NB4 (cell line): ENCODE measurements at places on chromosomes 4 and X.

DNA sequence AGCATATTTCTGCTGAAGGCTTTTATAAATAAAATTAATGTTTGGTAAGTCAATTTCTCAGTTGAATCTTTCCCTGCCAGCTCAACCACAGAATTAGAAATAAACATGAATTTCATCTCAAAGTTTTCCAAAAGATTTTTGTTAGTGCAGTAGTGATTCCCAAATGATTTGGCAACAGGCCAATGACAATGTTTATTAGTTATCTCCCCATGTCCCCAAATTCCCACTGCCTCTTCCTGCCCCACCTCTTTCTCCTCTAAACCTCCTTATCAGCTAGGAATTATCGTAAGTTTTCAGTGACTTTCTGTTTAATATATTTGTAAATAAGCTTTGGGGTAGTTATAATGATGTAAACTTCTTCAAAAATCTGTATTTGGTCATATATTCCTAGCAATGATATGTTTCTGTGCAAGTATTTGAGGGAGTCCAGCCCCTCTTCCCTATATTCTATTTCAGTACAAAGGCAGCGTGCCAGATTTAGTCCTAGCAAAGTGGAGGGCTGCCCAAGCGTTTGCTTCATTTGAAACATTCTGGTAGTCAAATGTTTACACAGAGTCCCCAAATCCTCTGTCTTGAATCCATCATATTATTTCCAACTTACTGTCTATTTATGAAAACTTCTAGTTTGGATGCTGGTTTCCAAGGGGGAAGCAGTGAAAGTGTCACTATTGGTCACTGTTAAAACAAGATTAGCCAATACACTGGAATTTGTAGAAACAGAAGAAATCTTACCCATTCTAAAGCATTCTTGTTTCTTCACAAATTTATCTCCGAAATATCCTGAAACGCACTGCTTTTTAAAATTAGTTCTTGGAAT lies 33.7 kb upstream of the ANKRD50 start:
- DNase-seq = no peak

DNA sequence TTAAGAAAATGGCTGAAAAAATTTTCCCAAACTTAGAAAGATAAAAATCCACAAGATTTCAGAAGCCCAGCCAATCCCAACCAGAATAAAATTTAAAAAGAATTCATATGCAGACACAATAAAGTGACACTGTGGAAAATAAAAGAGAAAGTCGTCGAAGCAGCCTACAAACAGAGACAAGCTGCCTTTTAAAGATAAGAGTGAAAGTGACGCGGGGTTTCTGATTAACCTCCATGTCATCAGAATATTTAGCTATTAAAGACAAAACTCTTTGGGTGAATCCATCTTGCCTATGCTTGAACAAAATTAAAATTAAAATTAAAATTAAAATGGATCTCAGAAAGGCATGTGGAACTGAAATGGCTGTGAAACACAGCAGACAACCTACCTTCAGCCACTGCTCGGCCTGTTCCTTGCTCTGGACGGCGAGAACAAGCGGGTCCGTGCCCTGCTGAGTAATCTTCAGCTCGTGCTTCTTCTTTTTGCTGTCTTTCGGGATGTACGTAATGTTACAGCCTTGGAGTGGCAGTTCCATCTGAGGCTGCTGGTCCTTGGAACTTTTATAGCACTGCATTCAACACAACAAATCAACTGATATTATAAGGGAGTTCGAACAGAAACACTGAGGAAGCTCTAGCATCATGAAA lies 101.4 kb downstream of the AFAP1 start:
- DNase-seq = no peak

- no peak for DNase-seq
Measured at GRCh38 chr4:2007804-2008670, 737 bp downstream of the NELFA start.

DNA sequence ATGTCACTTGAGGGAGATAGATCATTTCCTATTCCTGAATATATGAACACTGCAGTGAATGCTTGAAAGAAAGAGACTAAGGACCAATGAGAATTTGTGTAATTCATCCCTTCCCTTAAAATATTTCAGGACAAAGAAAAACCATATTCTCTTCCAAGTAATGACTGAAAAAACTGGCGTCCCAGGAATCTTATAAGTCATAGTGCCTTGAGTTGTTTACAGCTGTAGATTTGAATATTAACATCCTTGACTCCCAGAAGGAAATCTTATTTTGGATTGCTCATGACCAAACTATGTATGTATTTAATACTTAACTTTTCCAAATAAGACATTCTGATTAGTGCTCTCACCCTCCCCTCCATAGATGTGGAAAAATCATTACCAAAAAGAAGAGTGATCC lies 55.5 kb downstream of the CLDN22 start:
- DNase-seq = no peak

GRCh38 chr4:105551965-105552746 lies at the start of gene ARHGEF38:
Gene ARHGEF38, plus strand, starts transcription at chr4:105552620. Its CDS starts 146 bp downstream, at chr4:105552766.
- DNase-seq = no peak

GRCh38 chr4:87423317-87424098 lies 1.1 kb downstream of the NUDT9 start:
- peak; percentile 30 for DNase-seq

DNA sequence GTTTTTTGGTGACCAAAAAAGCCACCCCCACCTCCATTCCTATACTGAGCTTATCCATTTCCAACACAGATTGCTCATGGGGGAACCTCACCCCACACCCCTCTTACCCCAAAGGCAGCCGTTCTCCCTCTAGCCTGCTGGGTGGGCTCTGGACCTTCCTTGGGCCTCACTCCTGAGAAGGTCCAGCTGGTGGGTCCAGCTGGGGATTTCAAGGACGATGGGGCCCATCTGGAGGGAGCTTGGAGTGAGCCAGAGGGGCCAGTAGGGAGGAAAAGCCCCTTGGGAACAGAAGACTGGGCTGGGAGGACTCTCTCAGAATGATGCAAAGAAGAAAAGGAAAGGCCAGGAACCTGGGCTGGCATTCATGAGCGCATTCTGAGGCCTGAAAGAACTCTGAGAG lies 42.0 kb upstream of the PJA1 start:
- no peak for DNase-seq

DNA sequence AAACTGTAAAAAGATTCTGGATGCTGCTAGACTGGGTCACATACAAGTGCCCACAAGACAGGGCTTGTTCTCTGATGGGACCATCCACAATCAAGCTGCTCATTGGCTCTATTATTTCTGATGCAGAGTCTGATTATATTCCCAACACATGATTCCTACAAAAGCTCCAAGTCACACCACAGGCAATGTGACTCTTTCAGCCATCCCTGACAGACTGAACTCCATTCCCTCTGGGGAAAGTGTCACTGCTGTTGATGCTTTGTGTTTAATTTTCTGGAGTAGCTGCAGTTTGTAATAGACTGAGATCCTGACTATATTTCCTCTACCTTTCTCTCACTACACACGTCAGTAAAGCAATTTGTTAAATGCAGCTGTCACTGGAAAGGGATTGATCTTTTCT lies 55.4 kb upstream of the BCLAF3 start:
- no peak for DNase-seq

GRCh38 chrX:129728061-129728460 lies 10.7 kb upstream of the XPNPEP2 start:
- DNase-seq = no peak
